ENCODE measurements at places on chromosomes 11 and 22.

DNA sequence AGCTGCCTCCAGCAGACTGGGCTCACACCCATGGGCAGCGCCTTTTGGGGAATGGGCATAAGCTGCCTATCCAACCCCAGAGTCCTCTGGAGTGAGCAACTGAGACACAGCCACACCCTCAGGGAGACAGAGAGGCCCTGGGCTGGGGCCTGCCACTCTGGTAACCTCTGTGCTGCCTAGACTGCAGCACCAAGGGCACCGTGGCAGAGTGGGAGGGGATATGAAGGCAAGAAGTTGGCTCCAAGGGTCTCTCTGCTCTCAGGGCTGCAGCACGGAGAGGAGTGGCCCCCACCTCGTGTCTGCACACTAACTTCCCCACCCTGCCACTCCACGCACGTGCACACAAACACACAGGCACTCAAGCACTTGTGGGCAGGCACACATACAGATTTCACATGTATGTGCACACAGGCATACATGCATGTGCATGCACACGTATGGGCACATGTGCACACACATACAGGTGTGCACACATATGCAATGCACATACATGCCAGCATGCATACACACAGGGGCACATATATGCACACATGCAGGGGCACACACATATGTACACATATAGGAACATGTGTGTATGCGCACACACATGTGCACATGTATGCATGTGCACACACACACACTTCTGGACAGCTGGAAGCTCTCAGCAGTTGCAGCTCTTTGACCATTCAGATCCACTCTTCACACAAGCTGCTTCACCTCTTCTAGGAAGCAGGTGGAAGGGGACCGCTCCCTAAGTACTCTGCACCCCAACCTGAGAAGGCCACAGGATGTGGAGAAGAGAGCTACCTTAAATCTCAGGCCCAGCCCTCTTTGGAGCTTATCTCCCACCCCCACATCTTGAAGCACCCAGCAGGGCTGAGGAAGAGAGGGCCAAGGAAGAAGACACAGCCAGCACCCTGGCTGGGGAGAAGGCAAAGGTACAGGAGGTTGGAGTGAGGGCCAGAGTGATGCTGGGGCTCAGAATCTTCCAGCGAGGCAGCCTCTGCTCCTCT, 4.3 kb downstream of the IGSF9B start:
- DNase-seq = no peak

GRCh38 chr22:24008022-24008283, 2.7 kb upstream of the GSTT4 start:
- no peak for DNase-seq

GRCh38 chr11:95293116-95293515, 62.1 kb upstream of the SESN3 start:
- DNase-seq = no peak

- peak; percentile 92 for DNase-seq
These were observed 35.7 kb upstream of the DKK3 start for GRCh38 chr11:12043959-12044791.

DNA sequence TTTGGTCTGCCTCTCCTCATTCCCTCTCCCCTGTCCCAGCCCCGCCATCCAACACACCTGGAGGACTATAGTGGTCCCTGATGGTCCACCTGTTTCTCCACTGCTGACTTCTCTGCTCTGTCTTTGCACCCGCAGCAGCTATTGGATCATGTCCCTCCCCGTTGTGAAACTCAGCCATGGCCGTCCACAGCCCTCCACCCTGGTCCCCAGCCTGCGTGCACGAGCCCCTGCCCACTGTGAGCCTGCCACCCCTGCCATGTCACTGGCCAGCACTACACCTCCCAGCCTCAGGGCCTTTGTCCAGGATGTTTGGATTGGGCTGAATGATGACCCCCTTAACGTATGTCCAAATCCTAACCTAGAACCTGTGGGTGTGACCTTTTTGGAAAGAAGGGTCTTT, 47.7 kb upstream of the SMIM38 start:
- DNase-seq = no peak

- no peak for DNase-seq
These were observed 25.5 kb downstream of the TMEM123 start for GRCh38 chr11:102427068-102427467.

GRCh38 chr11:100735949-100736675, 49.0 kb downstream of the ARHGAP42 start:
- no peak for DNase-seq

GRCh38 chr11:86421946-86422345, 47.3 kb downstream of the CCDC81 start:
- DNase-seq = no peak

GRCh38 chr22:50550395-50550794, 4.7 kb downstream of the KLHDC7B start:
- no peak for DNase-seq

- no peak for DNase-seq
These were observed 152.9 kb downstream of the CACNA1I start for GRCh38 chr22:39723463-39723862.

DNA sequence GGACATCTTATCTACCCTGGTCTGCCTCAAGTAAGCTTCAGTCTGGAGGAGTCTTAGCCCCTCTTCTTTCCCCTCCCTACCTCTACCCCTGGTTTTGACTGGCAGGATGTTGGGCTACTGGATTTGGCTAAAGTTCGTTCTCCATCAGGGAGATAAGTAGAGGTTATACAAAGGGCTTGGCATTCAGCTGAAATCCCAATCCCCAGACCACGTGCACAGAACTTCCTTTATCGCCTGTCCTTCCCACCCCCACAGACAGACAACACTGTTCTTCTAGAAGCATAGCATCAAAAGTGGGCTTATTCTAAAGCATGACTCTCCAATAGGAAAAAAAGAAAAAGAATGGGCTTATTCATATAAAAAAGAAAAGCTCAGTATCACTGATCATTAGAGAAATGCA, 7.8 kb downstream of the PRG3 start:
- no peak for DNase-seq

DNA sequence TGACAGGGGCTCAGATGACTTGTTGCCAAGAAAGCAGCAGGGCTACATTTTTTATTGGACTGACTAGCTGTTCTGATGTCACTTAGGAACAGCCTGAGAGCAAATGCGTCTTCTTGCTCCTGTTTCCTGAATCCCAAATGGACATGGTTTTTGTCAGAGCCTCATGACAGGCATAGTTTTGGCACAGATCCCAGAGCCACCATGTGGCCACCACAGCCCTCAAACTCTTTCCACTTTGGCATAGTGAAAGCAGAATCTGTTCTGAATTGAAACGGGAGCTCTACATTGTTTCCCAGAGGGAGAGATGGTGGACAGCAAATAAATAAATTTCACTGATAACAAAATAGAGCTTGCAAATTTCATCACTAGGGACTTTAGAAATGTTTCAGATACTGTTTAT, 222.2 kb downstream of the C11orf87 start:
- DNase-seq = peak; percentile 20

GRCh38 chr11:67651976-67652781, 1.6 kb upstream of the ACY3 start:
- no peak for DNase-seq

DNA sequence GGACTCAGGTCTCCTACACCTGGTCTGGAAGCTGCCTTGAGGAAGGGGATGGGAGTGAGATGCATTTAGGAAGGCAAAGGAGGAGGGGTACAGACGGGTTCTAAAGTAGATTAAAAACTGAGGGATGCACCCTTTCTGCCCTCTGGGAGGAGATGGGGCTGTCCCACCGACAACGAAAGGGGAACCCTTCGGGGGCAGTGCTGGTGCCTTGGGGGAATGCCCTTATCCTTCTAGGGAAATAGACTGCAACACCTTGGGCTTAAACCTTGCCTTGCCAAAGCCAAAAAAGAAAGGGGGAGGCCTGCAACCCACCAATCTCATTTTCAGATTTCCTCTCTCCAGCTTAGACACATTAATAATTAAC, 89.8 kb downstream of the PLEKHA7 start:
- no peak for DNase-seq

GRCh38 chr22:18121506-18121905, 10.9 kb downstream of the TUBA8 start:
- no peak for DNase-seq

DNA sequence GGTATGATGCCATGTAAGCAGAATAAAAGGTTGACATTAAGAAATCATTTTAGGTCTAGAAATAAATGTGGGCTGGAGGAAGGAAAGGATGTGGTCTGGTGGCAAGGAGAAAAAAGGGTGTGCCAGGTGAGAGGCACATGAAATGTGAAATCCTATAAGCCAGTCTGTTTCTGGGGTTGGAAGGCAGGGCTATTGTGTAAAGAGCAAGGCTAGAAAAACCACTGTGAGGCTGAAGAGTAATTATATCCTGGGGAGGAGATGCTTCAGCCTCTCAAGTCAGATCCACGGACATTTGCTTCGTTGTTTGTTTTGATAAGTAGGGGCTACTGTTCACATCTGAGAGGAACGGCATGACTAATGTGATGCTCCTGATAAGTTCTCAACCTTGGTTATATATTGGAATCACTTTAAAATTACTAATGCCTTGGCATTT, 77.5 kb upstream of the CTSC start:
- DNase-seq = no peak

DNA sequence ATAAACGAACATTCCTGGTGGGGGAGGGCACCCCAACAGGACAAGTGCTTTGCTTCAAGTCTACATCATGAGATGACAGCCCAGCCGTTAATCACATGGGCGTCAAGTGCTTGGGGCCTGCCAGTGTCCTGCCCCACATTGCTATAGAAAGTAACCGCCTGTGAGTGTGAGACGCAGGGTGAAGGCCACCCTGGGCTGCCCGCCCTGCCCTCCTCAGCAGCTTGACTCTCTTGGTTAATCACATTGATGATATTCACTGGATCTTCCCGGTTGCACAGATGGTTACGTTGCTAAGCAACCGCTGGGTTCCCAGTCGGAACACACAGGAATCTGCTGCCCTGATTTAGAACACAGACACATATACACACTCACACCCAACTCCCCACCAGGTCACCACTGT, 79.3 kb downstream of the CTTN start:
- no peak for DNase-seq

DNA sequence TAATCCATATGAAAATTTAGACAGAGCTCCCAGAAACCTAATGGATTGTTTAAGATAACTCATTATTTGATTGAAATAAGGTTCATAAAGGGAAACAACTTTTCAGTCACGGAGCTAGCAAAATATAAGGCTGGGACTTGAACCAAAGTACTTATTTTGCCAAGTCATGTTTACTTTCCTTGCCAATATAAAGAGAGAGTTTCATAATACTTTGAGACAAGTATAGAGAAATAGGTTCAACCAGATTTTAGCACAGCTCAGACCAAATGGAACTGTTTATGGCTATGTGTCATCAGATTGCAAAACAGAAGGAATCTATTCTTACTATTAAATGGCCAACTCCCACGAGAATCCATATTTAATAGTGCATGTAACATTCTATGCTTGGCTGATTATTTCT, 1517.5 kb upstream of the TENM4 start:
- DNase-seq = peak; percentile 40

DNA sequence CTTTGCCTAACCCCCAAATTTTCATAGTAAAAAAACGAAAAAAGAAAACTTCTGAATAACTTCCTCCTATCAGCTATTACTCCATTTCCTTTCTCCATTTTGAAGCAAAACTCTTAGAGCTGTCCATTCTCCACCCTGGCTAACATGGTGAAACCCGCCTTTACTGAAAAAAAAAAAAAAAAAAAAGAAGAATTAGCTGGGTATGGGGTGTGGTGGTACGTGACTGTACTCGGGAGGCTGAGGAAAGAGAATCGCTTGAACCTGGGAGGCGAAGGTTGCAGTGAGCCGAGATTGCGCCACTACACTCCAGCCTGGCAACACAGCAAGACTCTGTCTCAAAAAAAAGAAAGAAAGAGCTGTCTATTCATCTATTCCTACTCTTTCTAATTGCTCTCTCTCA, 11.3 kb upstream of the NXF1 start:
- no peak for DNase-seq

DNA sequence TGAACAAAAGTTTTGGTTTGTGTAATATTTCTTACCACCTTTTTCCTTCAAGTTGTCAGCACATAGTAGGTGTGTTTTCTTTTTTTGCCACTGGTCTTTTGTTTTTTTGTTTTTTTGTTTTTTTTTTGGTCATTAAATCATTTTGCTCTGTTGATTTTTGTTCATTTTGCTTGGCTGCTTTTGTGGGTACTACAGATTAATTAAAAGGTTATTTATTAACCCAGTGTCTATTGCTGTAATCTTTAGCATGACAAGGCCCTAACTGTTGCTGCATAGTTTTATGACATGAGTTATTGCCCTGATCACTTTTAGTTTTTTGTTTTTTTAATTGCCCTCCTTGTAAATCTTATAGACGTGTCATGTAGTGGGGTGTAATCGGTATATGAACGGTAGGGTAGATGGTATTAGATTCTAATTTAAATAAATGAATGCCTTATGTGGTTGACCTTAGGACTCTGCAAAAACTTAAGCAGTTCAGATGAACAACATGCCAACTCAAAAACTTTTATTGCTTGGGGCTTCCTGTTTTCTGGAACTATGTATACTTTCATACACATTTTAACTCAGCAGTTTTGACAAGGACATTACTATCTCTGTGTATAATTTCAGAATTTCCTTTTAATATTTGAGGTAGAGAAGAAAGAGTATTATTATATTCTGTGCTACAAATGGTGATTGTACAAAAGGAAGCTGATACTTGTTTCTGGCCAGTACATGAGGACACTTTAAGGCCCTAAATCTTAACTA, 7.9 kb downstream of the EWSR1 start:
- no peak for DNase-seq
